Occipital lobe (tissue), 3 donors: ENCODE measurements at places on chromosomes 3 and 15.

DNA sequence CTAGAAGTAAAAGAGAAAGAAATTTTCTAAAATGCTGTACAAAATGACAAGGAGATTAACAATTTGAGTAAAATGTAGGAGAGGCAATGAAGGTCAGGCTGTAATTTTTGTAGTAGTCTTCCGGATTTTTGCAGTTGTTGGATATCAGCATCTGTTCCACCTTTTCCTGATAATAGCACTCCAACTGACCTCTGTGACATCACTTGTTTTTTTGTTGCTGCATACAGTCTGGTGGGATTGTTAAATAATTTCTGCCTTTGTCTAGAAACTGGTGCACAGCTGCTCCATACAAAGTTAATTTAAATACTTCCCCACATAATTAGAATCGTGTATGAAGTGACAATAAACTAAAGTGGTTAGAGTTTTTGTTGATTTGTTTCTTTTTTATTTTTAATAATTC is 731.4 kb downstream of the PLOD2 start:
- DNase-seq, result no peak

DNA sequence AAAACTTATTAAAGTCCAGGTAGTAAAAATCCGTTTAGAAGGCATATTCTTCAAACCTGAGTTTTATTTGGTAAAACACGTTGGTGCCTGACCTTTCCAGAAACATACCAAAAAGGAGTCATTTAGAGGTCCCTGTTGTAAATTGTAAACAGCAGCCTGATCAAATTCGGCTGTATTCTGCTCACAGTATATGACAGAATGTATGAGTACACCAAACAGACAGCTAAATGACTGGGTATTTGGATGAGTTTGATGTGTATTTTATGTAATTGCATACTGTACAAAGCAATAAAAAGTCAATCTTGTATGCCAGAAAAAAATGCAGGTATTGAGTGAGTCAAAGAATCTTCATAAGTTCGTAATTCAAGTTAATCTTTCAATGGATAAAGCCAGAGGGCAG is 330.4 kb downstream of the RBMS3 start:
- DNase-seq, result no peak

DNA sequence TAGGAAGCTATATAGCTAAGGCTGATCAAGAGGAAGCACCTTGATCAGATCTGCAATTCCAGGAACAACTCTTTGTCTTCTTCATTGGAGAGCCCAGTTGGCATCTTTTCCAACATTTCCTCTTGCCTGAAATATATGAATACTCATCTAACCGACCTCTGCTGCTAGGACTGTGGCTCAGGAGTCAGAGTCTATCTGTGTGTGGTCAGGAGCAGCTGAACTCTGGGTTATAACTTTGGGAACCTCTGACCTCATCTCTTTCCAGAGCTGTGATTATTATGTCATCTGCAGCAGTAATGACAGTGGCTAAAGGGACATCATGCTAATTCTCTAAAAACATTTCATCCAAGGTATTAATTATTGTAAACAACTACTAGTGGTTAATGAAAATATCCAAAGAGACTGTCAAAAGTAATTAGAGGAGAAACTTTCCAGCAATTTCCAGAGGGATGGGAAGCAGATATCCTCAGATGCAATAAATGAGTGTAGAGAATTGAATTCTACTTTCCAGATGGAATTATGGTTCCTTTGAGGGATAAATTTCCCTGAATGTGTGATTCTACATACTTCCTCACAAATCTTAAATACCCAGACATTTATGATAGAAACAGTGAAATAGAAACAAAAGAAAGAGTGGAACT is 11.5 kb upstream of the SPINK8 start:
- DNase-seq, result no peak

DNA sequence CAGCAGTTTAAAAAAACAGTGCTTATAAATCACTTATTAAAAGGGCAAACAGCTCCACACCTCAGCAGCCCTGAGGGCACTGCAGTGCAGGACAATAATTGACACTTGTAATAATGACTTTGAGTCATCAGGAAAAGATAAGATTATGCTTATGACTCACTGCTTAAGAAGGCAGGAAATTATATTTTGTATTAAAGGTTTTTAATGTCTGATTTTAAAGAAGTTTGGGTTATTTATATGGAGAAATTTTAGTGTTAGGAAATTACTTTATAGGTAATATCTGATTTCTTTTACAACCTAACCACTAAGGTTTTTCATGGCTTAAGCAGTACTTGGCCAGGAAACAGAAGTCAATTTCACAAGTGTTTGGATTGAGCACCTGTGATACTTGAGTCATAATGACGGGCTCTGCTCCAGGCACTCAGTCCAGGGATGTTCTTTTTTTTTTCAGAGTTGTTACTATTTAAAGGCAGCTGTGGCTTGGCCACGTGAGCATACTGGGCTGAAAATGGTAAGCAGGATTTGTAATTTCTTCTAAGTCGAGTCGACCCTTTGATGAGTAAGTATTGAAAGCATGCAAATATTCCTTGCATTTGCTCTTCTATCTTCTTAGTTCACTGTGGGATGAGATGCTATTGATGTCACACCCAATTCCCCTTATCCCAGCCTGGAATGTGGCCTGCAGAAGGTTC is 21.6 kb upstream of the SLC6A20 start:
- peak; percentile 18 for DNase-seq

DNA sequence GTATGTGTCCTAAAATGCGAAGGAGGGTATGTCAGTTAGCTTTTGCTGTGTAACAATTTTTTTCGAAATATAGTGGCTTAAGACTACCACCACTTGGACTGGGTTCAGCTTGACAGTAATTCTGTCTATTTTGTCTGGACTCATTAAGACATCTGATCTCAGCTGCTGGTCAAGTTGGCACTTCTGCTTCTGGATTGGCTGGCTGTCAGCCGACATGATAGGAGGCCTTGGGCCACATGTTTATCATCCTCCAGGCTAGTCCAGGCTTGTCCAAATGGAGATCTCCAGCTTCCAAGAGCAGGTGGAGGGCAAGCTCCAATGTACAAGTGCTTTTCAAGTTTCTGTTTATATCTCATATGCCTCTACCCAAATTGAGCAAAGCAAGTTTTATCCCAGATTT is 95.9 kb downstream of the GALK2 start:
- no peak for DNase-seq

GRCh38 chr3:183818041-183818620 is 7.2 kb downstream of the MAP6D1 start:
- DNase-seq, result no peak

GRCh38 chr3:66971891-66972551 is 26.1 kb upstream of the KBTBD8 start:
- DNase-seq, result peak; percentile 61

DNA sequence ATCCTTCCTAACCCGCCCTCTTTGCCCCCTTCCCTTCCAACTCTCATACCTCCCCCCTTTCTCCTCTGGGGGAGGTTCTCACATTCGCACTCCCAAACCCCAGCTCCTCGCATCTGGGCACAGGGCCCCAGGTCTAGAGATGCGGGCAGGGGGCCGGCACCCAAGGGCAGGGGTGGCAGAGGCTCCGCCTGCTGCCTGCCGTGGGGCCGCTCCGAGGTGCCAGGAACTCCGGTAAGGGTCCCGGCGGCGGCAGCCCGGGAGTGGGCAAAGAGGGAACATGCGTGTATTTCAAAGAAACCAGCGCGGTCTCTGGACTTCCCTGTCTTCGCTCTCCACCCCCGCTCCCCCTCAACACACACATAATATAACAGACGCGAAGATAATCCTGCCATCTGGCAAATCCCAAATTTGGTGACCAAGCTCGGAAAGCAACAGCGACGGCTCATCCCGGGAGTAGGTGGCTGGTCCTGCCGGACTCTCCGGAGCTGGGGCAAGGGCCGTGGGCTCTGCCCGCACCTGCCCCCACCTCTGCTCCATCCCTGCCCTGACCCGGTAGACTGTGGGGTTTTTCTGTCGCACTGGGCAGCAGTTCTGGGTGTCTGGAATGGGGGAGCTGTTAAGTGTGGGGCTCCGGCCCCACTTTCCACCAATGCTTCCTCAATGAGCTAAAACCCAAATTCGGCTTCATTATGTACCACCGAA is 31.0 kb downstream of the NR2F2 start:
- DNase-seq, result no peak

DNA sequence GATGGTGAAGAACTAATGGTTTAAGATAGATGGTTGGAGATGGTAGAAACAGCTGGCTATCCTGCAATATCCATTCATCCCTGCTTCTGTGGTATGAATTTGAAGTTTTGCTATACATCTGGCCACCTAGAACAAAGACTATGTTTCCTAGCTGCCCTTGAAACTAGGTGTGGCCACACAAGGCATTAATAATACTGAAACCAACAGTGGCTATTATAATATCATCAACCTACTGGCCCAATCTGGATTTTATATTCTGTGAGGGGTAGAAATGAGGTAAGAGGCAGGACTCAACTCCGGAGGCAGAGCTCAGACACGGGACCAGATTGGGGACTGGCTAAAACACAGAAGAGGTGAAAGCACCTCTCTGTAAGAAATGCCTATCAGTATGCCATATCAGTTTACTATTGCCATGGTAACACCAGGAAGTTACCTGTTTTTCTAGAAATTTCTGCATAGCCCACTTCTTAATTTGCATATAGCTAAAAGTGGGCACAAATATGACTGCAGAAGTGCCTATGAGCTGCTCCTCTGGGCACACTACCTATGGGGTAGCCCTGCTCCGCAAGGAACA is 8.4 kb downstream of the IFT80 start:
- no peak for DNase-seq

GRCh38 chr15:35559683-35560082 is 13.7 kb upstream of the DPH6 start:
- no peak for DNase-seq

DNA sequence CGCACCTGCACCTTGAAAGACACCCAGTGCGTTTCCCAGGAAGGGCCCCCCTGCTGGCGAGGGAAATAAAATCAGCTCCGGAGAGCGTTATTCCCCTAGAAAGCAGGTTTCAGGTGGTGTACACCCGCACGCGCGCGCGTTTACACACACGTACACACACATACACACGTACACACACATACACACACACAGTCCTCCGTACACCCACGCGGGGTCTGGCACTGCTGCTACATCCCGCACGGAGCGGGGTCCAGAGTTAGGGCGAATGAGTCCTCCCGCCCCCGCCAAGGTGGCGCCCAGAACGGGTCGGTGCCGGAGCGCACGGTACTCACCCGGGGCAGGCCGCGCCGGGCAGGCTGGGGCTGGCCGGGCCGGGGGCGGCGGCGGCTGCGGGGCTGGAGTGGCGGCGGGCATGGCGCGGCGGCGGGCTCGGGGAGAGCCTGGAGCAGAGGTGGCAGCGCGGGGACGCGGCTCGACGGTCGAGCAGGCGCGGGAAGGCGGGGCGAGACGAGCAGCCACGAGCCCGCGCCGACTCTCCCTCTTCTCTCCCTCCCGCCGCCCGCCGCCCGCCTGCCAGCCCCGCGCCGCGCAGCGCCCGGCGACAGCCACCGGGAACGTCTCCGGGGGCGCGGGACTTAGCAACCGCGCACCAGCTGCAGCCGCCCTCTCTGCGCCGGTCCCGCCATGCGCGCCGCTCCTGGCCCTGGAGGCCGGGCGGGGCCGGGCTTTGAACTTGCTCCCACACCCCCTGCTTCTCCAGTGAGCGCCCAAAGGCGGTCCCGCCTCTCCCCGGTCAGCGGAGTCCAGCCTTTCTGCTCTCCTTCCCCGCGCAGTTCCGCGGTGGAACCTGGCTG is at the start of gene DCLK3:
DCLK3 (minus strand) TSS at position 704 of the 854 bp plus-strand sequence; CDS start at position 414, 290 bp downstream.
- DNase-seq, result peak; percentile 19

GRCh38 chr3:46283881-46284450 is 41.7 kb downstream of the CCR3 start:
- DNase-seq, result no peak

GRCh38 chr3:5690904-5691532 is 503.5 kb downstream of the EDEM1 start:
- DNase-seq, result no peak

DNA sequence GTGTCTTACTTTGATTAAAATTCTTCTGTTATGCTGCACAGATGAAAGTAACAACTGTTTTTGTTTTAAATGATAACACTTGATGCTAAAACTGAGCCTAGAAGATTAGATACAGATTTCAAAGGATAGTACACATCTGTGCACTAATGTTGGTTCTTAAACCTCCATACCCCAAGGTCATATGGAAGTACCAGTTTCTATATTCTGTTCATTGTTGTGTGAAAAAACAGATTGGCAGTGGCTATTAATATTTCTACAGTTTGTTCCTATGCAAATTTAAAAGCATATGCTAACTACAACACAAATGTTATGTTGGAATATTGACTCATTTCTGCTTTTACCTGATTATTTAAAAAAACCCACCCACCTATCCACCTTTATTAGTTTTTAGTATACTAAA is 32.0 kb upstream of the GBE1 start:
- DNase-seq, result no peak
